Activated CD4-positive, alpha-beta memory T cell treated with anti-CD3 and anti-CD28 coated beads for 36 hours (primary cell): ENCODE measurements at places on chromosomes 1 and 21.
A peak's percentile ranks its signal among the peaks of the same experiment; 100 is the strongest.

GRCh38 chr21:35368326-35368725 lies 319.2 kb upstream of the RUNX1 start:
- no peak for DNase-seq

DNA sequence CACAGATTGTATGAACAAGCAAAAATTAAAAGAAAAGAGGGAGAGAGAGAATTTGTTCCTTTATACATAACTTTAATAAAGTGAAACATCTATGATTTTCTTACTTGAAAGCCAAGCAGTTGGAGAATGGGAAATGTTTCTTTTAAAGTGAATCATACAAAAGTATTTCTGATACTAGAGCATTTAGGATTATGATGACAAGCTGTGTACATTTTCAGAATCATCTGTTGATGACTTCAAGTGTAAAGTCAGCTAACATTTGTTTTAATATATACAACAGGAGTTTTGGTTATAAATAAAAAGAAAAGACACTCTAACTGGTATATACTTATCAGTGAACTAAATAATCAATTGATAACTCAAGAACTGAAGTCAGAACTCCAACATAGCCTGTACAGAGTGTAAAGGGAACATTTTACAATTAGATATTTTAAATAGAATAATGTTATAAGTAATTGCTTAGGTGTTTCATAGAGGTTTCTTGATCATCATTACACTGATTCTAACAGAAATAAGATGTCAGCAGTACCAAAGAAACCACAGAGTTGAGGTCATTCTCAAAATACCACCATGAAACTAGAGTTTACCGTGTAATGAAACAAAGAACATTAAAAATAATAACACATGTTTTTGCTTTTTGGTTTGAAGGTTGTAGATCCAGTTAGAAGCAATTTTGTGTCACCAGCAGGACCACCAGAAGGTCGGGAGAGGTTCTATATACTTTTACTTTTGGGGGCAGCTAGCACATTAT lies 103.4 kb downstream of the COL24A1 start:
- DNase-seq = no peak

- no peak for DNase-seq
Observed at GRCh38 chr1:183553331-183553730, 36.9 kb downstream of the NCF2 start.

DNA sequence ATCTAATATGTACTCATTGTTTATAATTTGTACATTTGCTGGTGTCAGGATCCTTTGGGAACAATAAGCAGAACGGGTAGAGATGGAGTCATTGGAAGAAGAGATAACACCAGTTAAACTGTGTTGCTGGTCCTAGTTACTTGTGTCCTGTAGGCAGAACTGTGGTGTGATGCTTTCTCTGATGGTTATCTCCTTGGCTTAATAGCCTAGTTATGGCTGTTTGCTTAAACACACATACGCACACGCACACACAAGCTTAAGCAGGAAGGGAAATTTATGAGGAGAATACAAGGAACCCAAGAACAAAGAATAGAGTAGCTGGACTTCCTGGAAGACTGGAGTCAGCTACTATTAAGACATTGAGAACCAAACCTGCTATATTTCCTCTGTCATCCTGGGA lies 5.7 kb upstream of the PKN2 start:
- no peak for DNase-seq

GRCh38 chr1:77556045-77556444 lies 126.4 kb downstream of the ZZZ3 start:
- no peak for DNase-seq

DNA sequence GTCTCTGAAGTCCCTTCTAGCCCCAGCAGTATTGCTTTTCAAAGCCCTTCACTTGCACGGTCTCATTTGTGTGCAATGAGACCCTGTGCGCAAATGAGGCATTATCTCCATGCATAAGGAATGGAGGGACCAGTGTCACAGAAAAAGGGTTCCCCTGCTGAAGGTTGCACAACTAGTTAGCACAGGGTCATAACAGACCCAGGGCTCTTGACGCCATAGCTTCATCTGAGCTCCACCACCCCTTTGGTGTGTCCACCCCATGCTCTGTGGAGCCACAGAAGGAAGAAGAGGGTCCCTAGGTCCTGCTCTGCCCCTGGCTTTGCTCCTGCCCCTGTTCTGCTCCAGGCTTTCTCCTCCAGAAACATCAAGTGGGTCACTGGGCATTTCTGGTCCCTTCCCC lies 12.6 kb downstream of the SH2D2A start:
- no peak for DNase-seq

- no peak for DNase-seq
Observed at GRCh38 chr1:196148367-196148970, 459.8 kb downstream of the KCNT2 start.

- DNase-seq = no peak
Observed at GRCh38 chr1:241600496-241600901, 39.7 kb downstream of the CHML start.

- DNase-seq = no peak
Observed at GRCh38 chr21:36171741-36172331, 15.2 kb downstream of the DOP1B start.

DNA sequence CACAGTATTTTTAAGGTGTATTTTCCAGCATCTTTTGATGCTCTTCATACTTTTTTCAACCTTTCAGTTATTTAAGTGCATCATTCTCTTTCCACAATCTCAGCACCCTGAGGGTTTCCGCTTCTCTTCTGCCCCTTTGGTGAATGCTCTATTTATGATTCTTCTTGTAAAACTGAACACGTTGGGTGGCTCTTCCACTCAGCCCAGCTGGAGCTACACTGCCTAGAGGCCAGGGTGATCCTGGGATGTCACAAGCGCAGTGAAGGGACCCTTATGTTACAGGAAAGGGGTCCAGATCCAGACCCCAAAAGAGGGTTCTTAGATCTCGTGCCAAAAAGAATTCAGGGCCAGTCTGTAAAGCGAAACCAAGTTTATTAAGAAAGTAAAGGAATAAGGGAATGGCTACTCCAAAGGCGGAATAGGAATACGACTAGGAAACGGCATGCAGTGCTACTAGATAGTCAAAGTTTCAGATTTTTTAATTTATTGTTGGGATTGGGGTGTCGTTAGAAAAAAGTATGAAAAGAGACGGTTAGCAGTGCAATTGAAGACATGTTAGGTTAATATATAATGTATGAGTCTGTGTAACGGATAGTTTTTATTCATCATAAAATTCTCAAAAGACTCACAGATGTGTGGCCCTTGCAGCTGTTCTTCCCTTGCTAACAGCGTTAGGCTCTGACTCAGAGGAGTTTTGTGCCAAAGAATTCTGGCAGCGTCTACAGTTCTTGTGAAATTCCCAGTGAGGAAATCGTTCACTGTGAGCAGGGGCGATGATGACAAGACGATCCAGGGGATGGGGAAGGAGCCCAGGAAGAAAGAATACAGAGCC lies 14.4 kb upstream of the ERVH48-1 start:
- no peak for DNase-seq

DNA sequence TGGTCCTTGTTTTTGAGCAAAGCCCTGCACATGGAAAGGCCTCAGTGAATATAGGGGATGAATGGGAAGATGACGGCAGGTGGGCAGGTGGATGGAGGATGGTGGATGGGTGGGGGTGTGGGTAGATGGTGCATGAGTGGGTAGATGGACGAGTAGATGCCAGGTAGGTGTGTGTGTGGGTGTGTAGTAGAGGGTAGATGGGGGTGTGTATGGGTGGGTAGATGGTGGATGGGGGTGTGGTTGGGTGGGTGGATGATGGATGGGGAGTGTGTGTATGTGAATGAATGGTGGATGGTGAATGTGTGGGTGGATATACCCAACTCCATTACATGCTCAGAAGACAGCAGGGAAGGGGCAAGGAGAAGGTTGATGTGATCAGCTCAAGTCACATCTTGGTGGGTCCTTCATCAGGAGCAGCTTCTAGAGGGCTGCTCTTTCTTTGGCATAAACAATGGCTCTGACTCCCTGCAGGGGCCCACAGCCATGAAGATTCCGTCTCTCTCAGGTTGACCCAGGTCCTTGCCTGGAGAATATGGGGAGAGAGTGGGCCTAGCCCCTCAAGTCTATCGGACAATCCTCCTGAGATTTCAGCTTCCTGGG lies 34.2 kb downstream of the GRHL3 start:
- no peak for DNase-seq

- DNase-seq = peak; percentile 44
Observed at GRCh38 chr1:227869851-227870305, 54.4 kb downstream of the PRSS38 start.

GRCh38 chr1:10494418-10494753 lies 19.6 kb downstream of the PEX14 start:
- no peak for DNase-seq
